Kidney capillary endothelial cell (primary cell): ENCODE measurements at places on chromosomes 1 and 21.

DNA sequence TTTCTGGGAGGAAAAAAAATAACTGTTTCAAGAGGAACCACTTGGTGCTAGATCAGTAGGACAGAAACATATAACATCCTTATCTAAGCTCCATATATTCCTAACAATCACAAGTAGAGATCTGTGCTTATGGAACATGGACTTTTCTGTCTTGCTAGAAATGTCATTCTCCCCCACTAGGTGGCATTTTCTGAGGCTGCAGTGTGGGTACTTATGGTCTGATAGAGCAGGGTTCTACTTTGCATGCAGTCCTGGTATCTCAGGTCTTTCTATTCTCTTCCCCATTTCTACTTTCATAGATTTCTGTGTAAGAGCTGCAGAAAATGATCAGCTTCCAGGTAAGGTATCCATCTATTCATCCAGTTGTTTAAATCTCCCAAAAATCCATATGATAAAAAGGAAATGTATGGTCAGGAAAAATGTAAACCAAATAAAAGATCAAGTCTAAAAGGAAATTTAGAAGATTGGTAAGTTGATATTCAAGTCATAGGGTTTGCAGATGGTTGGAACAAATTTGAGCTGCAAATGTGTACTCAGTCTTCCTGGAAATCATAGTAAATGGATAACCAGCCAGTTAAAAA is 1.5 kb downstream of the ZNF684 start:
- DNase-seq, result peak; percentile 60

- no peak for DNase-seq
Measured at GRCh38 chr1:97909266-97909665, 11.6 kb downstream of the DPYD start.

DNA sequence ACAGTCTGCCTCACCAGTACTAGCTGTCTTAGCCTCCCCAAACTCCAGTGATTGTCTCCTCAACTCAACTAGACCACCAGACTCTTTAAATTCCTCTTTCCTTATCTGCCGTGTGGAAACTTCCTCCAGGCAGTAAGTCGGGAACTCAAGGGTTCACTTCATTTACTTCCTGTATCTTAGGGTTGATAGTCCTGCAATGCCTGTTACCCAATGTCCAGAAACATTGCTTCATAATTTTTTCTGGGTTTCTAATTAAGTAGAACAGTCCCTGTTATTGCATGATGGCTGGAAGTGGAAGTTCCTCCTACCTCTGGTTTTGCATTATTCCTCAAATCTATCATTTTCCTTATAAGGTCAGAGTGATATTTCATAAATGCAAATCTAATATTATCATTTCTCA is 60.8 kb upstream of the RNF11 start:
- DNase-seq, result no peak

DNA sequence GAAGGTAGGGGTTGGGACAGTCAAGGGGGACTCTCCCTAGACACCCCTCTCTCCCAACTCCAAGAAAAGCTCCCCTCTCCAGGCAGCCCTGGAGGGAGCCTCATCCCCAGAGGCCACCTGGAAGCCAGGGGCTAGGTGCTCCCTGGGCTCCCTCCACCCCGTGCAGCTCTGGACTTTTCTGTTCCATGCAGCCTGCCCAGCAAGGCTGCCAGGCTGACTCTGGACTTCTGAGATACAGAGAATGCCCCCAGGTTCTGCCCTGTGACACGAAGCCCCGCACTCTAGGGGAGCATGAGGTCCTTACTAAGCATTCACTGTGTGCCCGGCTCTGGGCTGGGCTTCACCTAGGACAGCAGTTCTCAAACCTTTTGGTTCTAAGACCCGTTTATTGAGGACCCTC is 10.2 kb downstream of the SYT2 start:
- DNase-seq, result no peak

DNA sequence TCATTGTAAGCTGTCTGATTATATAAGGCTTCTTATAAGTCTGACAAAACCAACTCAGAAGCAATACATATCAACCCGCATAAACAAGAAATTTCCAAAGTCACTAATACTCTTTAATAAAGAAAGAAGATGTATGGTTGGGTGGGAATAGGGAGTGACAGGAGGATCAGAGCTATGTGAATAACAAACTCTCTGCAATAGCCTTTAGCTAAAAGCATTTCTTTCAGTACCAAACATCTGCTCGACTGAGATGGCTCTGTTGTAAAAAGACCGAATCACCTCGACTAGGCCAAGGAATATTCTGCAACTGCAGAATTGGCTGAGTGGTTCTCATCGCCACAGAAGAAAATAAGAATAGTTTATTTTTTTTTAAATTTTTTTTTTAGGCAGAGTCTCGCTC is 39.3 kb upstream of the MUTYH start:
- no peak for DNase-seq

DNA sequence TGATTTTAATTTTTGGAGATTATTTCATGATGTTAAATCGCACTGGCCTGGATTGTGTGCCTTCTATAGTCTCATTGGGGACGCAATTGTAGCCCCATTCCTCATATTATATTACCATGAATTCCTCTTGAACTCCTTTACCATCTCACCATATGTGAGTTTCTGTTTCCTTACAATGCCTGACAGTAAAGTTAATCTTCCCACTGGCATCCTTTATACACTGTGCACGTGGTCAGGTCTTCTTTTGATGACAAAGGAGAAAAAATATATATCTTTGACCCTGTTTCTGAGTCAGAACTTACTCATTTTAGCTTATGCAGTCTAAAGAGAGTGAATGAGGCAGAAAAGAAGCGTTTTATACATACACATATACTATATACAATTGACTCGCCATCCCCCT is 774 bp upstream of the ABL2 start:
- DNase-seq, result no peak

- DNase-seq, result no peak
Measured at GRCh38 chr1:7249516-7249915, 464.3 kb downstream of the CAMTA1 start.

GRCh38 chr1:170048515-170048914 is 26.0 kb downstream of the KIFAP3 start:
- DNase-seq, result no peak

- DNase-seq, result no peak
Measured at GRCh38 chr1:60068393-60069045, 5.1 kb downstream of the C1orf87 start.

DNA sequence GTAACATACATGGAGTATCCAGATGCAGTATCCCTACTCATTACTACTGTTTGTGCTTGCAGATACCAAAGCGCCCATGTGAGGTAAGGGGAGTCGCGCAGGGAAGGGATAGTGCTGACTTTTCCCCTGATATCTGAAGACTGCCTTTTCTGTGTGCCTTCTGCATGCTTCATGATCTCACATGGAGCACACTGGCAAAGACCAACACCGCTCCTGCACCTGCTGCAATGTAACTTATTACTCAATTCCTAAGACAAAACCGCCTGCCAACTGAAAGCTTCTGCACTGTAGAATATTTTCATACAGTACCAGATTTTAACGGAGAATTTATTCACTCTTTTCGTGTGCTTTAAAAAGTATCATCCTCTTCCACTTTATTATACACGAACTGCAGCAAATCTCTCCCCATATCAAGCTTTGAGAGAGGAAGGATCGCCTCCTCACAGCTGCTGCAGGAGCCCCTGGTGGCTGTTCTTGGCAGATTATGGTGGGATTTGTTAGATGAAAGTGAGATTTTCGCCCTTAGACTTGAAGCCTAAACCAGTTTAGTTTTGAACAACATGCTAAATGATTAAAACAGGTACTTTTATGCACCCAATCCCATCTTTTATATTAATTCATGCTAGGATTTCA is 99.1 kb downstream of the PTPN14 start:
- DNase-seq, result no peak

DNA sequence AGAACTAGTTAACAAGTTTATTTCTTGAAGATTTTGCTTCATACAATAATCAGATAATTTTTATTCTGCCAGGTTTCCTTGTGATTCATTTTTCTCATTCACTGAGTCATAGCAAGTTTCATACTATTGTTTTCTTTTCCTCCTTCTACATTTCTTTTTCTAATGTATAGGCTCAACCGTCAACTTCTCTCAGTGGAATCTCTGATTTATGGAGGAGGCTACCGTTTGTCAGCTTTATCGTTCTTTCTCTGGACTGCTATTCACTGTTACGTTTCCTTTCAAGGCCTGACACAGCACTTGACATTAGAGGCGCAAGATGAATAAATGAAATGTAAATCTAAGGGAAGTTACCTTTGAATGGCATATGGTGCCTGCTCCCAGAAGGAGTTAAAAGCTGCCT is 284.3 kb upstream of the NR5A2 start:
- DNase-seq, result no peak

DNA sequence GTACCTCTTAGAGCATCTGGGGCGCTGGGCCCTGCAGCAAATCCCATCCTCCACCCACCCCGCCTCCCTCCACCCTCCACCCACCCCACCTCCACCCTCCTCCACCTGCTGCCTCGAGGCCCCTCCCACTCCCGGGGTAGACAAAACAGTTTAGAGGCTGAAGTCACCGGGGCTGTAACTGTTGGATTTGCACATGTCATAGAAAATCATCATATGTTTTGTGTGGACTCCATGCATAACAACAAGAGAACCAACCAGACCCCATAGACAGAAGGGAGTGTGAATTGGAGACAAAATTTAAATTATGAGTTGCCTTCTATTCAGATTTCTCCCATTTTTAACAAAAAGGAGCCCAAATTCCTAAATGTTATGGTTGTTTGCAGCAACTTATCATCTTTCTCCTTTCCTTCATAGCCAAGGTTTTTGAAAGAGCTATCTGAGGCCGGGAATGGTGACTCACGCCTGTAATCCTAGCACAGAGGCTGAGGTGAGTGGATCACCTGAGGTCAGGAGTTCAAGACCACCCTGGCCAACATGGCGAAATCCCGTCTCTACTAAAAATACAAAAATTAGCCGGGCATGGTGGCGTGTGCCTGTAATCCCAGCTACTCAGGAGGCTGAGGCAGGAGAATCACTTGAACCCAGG is 28.2 kb upstream of the LGALS8 start:
- no peak for DNase-seq

GRCh38 chr21:45393021-45393420 is 11.9 kb upstream of the COL18A1 start:
- DNase-seq, result no peak

DNA sequence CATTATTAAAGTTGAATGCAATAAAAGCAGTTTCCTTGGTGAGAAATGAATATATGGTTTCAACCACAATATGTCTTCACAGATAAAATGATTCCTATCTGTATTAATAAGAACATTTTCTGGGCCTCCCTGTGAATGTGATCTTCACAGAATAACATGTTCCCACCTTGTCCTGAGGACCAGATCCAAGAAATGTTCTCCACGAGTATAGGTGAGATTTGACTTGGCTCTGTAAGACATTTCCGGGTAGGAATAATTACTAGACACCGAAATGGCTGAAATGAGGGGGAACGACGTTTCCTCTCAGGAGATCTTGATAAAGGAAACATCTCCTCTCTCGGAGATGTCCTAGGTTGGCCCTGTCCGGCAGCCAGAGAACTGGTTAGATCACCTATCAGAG is 61.4 kb downstream of the CLIC6 start:
- no peak for DNase-seq

GRCh38 chr1:46630719-46631118 is 14.1 kb upstream of the MOB3C start:
- DNase-seq, result no peak

- DNase-seq, result no peak
Measured at GRCh38 chr1:210250665-210250997, 18.0 kb downstream of the SERTAD4 start.

GRCh38 chr1:183463566-183463965 is 8.7 kb upstream of the SMG7 start:
- DNase-seq, result no peak

DNA sequence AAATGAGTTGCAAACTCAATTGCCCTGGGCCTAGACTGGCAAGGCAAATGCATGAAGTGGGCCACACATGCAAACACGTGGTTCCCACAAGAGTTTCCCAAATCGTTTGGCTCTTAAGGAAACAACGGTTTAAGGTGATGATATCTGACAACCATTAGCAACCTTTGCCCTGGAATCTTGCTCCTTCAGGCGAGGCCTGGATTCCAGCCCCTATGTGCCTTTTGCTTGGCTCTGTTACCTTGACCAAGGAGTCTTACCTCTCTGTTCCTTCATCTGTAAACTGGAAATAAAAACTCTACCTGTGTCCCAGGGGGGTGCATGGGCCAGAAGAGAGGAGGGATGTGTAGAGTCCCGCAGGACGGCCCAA is 72.1 kb upstream of the CASZ1 start:
- no peak for DNase-seq

- peak; percentile 9 for DNase-seq
Measured at GRCh38 chr21:34545079-34545884, 33.3 kb upstream of the KCNE1 start.

DNA sequence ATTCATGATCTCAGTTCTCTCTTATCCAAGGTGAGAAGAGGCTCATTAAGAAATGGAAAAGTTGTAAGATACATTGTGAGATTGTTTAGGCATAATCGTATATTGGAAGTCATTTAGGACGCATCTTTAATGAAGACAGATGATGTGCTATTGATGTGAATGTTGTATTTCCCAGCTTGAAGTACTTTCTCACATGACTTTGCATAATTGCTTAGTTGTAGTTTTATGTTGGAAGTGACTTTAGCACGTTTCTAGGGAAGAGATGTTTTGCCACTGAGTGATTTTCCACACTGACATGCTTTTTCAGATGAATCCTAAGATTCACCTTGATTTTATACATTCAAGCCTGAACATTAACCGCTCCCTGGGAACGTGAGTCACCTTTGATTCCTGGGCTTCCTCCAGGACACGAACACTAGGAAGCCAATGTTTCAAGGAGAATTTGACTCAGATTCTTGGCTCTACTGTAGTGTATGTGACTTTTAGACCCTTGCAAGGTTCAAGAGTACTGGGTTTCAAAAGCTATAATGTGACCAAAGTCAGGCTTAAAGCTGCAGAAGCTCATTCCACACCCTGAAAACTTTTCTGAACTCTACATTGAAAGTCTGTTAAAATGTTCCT is 27.9 kb downstream of the ANGEL2 start:
- no peak for DNase-seq

DNA sequence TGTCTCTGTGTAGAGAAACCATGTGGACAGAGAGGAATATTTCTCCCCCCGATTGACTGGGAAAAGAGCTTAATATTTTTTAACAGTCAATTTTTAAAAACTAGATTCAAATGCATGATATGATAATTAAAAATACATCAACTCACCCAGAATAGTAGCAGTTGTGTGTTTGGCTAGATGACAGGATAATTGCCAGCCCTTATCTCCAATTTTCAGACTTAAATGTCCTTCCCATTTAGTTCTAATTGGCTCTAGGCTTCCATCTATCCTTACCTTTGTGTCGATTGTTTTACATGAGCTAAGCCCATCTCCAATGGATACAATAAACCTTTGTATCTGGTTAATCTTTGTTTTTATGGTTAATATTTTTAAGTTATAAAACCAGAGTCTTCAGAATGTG is 23.9 kb upstream of the KIAA0040 start:
- DNase-seq, result no peak

- DNase-seq, result no peak
Measured at GRCh38 chr1:227766015-227766634, 30.9 kb downstream of the SNAP47 start.
